ENCODE measurements at places on chromosomes 3 and 15.

- H3K27me3 ChIP-seq, result no peaks in the 10 kb centered on the region
- no peak for DNase-seq
- no peak overlapping the region for H3K27ac ChIP-seq
Measured at GRCh38 chr15:95175914-95176658, 944.7 kb downstream of the MCTP2 start.

- no peaks in the 10 kb centered on the region for H3K4me1 ChIP-seq
- no peak for DNase-seq
- no peak overlapping the region for H3K4me3 ChIP-seq
- H3K27me3 ChIP-seq, result no peaks in the 10 kb centered on the region
- no peak overlapping the region for H3K27ac ChIP-seq
Measured at GRCh38 chr3:11989383-11990038, 14.7 kb upstream of the SYN2 start.

DNA sequence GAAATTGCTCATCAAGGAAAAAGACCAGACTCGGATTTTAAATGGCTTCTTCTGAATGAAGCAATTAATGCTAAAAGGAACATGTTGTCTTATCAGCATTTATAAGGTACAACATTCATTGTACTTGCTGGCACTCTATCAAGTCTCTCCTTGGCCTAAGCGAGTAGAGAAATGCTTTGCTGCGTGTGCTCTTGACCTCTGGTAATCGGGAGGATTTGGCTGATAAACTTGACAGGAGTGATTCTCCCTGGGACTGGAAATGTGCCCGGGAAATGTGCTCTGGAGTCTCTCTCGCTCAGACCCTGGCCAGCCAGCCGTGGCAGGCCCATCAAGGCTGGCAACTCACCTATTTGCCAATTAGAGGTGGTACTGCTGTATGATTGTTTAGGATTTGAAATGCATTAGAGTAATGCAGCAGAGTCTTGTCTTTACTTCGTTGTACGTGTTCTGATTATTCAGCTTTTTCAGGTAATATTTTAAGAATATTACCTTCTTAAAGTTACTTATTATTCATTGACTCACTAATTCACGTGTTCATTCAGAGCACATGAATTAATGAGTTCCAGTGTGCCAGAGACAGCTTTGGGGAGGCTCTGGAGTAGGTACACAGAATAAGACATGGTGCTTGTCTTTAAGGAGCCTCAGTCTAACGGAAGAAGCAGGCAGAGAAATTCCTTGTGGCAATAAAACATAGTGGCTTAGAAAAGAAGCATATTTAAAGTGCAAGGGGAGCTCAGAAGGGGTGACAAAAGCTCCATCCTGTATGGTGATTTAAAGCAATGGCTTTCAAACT is 48.0 kb upstream of the TPRG1 start:
- no peaks in the 10 kb centered on the region for H3K27me3 ChIP-seq
- H3K27ac ChIP-seq, result peak overlapping the region; percentile 28
- peak; percentile 53 for DNase-seq
- peaks cover 16% of the 10 kb centered on the region for H3K4me1 ChIP-seq
- H3K36me3 ChIP-seq, result no peaks in the 10 kb centered on the region

GRCh38 chr3:59809710-59810444 is 760.1 kb upstream of the CFAP20DC start:
- no peaks in the 10 kb centered on the region for H3K27me3 ChIP-seq
- H3K4me3 ChIP-seq, result no peak overlapping the region

DNA sequence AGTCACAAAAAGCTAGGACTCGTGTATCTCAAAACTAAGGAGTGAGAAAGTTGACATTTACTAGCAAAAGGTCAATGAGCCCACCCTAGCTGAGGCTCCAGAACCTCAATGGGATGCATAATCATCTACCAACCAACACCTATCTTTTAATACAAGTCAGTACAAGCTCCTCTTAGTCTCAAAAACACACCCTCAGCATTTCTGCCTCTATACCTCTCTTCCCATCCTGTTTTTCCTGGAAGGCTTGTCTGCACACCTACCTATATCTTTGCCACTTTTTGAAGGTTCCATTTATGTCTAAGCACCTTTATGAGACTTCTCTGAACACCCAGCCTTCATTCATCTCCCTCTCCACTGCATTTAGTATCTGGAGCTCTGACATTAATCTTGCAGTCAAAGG is 10.0 kb downstream of the WWTR1 start:
- no peak overlapping the region for H3K4me3 ChIP-seq
- no peak overlapping the region for H3K27ac ChIP-seq
- peaks cover 4% of the 10 kb centered on the region for H3K36me3 ChIP-seq
- DNase-seq, result no peak

DNA sequence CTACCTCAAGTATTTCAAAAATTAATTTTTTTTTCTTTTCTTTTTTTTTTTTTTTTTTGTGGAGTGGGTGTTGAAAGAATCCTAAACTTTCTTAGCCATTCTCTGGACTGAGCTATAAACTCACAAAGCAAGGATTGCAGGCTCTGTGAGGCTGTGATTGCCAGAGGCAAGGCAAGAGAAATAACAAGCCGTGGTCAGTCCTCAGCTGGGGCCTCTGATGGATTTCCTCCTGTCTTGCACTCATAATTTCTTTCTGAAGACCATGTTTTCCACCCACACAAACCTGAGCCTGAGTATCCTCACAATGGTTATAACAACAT is 1.3 kb downstream of the CX3CR1 start:
- H3K27ac ChIP-seq, result no peak overlapping the region
- no peaks in the 10 kb centered on the region for H3K36me3 ChIP-seq
- no peak for DNase-seq

GRCh38 chr3:50245251-50245745 is 9.3 kb downstream of the GNAI2 start:
- H3K36me3 ChIP-seq, result no peaks in the 10 kb centered on the region
- H3K27ac ChIP-seq, result no peak overlapping the region
- no peak for DNase-seq
- H3K4me3 ChIP-seq, result no peak overlapping the region
- H3K27me3 ChIP-seq, result no peaks in the 10 kb centered on the region

GRCh38 chr15:35383506-35383905 is 162.5 kb downstream of the DPH6 start:
- H3K4me1 ChIP-seq, result no peaks in the 10 kb centered on the region
- no peaks in the 10 kb centered on the region for H3K36me3 ChIP-seq
- H3K27ac ChIP-seq, result no peak overlapping the region
- DNase-seq, result no peak

GRCh38 chr15:56758770-56759449 is 25.6 kb upstream of the ZNF280D start:
- H3K36me3 ChIP-seq, result no peaks in the 10 kb centered on the region
- no peak overlapping the region for H3K4me3 ChIP-seq
- no peaks in the 10 kb centered on the region for H3K27me3 ChIP-seq
- no peak for DNase-seq

DNA sequence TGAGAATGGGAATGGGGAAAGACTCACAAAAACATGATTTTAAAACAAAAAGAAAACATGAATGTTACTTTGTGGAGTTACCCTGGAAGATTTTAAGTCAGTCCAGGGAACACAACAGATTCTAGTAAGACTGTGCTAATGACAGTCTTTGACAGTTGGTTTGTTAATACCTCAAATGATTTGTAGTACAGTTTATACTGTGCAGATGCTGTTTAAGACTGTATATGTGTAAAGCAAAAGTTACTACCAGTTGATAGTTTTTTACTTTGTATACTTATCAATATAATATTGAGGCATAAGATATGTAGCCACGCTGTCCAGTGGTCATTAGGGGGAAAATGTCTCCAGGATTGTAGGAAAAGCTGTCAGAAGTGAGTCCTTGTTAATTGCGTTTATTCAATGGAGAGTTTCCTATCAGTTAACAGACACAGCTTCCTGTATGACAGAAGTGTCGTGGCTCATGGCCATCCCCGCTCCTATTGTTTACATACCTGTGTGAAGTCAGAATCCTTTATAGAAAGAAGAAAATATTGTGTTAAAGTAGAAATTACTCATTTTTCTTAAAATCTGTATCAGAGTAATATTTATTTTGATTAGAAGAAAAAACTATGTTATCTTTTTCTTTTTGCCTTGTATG is 36.0 kb downstream of the NKIRAS1 start:
- no peaks in the 10 kb centered on the region for H3K27me3 ChIP-seq
- H3K4me1 ChIP-seq, result peaks cover 9% of the 10 kb centered on the region
- no peak overlapping the region for H3K27ac ChIP-seq
- H3K4me3 ChIP-seq, result no peak overlapping the region
- H3K36me3 ChIP-seq, result no peaks in the 10 kb centered on the region

- H3K36me3 ChIP-seq, result no peaks in the 10 kb centered on the region
- no peak for DNase-seq
- no peak overlapping the region for H3K27ac ChIP-seq
- no peak overlapping the region for H3K4me3 ChIP-seq
Measured at GRCh38 chr3:73379465-73379864, 245.3 kb downstream of the PDZRN3 start.

DNA sequence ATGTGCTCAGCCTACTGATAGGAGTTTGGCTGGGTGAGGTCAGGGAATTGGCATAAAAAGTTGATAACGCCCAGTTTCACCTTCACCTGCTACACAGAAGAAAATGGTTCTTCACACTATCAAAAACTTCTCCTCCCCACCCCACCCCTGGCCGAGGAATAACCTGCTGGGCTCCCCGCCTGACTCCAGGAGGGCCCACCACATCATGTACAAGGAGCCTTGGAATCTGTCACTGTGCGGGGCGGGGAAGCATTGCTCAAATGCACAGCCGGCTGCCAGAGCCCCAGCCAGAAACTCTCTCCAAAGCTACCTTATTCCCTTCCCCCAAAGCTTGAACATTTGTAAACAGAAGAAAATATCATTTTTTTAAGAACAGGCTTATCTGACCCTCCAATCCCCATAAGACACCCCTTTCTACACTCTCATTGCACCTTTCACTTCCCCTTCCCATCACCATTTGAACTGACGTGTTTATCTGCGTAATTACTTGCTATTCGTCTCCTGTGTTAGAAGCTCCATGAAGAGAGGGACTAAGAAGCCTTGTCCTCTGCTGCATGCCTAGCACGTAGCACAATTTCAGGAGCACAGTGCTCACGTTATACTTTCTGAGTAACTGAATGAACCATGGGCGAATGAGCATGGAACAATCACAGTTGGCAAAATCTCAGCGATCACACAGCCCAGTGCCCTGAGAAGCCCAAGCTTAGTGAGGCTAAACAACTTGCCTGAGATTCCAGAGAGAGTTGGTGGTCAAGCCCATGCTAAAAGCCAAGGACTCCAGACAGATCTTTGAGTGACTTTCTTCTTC is 82.9 kb downstream of the HES1 start:
- H3K27me3 ChIP-seq, result no peaks in the 10 kb centered on the region
- no peak overlapping the region for H3K27ac ChIP-seq
- H3K36me3 ChIP-seq, result no peaks in the 10 kb centered on the region
- H3K4me3 ChIP-seq, result no peak overlapping the region
